D721Med (cell line): ENCODE measurements at places on chromosomes 1 and 21.

- no peak for DNase-seq
Observed at GRCh38 chr1:7077970-7078369, 292.7 kb downstream of the CAMTA1 start.

DNA sequence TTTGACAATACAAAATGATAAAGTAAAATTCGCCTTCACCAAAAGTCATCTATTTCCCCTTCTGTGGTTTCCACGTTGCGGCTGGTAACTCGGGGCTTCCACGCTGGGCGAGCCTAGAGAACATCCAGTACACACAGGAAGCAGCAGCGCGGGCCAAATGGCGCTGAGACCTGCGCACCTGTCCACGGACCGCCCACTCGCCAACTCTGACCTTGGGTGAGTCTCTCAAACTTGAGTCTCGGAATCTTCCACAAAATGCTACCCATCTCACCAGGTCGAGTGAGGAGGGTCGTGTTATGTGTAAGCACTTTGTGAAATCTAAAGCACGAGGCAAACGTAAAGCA lies 820 bp upstream of the TTF2 start:
- no peak for DNase-seq

DNA sequence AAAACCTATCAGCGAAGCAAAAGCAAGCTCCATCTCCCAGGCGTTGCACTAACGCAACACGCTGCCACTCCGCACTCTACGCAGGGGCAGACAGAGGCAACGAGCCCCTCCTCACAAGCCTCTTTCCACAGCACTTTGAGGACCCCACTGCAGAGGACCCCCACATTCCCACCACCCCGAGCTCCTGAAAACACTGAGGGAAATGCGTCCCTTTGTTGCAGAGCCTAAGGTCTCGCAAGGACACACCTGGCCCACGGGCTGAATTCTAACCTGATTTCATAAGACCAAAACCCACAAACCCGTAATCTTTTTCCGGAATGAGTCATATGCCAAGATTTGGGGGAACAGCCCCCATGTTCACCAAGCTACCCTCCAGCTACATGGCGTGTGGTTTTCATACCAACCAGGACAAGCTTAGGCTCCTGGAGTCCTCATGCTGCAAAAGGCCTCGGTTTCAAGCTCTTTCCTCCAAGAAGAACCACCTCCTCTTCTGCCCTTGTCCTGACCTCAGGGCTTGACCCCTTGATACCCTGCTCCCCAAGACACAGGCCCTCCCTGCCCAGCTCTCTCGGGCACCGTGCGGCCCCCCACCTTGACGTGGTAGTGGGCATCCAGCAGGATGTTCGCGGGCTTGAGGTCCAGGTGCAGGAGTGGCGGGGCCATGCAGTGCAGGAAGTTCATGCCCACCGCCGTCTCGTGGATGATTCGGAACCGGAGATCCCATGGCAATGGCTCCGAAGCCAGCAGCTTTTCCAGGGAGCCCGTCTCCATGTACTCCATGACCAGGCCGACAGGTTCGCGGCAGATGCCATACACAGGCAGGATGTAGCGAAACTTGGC lies 10.7 kb downstream of the RIPK4 start:
- DNase-seq: no peak

GRCh38 chr21:15414057-15414456 lies 315.7 kb upstream of the USP25 start:
- DNase-seq: no peak

DNA sequence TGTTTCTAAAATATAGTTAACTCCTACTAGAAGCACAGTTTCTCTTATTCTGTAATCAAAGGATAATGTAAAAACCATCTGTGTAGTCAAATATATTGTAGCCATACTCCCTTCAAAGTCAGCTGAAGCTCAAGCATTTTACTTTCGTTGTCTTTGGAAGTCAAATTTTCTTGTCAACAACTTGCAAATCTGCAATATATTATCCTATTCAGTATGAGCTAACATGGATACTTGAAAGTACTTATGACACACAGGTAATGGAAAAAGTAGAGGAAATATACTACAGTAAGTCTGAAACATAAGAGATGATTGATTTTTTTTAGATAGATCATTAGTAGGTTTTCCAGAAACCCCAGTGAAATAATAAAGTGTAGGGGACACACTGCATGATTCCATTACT lies 121.5 kb downstream of the COL24A1 start:
- DNase-seq: no peak
